Nephron progenitor cell (in vitro differentiated cells): ENCODE measurements at places on chromosomes 11 and 22.

GRCh38 chr11:106231591-106231990, 154.1 kb downstream of the AASDHPPT start:
- DNase-seq, result no peak

DNA sequence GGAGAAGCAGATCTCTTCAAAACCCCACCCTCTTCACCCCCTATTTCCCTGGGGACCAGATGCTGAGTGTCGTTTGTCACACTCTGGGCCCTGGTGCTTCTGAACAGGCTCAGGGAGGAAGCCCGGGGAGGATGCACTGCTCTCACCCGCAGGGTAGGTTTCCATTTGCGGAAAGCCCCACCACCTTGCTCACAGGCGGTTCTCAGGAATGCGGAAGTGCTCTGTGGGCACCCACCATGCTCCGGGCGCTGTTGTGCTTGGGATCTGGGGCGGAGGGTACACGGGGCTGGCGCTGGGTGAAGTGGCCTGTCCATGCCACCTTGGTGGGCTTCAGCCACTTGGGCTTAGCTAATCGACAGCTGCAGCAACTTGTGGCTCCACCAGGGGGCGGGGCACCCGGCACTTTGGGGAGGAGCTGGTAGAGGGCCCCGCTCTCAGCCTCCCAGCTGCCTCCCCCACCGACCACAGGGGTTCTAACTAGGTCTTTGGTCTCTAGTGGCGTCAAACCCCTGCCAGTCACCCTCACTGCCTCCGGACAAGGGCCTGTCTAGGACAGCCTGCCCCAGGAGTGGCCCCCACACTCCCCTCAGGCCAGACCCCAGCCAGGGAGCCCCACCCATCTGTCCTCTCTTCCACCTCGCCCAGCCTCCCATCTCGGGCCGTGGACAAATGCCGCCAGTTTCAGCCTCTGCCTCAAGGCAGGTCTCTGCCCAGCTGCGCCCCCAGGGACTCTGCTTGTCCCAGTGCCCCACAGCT, 7.4 kb downstream of the NDUFV1 start:
- DNase-seq, result peak; percentile 84

DNA sequence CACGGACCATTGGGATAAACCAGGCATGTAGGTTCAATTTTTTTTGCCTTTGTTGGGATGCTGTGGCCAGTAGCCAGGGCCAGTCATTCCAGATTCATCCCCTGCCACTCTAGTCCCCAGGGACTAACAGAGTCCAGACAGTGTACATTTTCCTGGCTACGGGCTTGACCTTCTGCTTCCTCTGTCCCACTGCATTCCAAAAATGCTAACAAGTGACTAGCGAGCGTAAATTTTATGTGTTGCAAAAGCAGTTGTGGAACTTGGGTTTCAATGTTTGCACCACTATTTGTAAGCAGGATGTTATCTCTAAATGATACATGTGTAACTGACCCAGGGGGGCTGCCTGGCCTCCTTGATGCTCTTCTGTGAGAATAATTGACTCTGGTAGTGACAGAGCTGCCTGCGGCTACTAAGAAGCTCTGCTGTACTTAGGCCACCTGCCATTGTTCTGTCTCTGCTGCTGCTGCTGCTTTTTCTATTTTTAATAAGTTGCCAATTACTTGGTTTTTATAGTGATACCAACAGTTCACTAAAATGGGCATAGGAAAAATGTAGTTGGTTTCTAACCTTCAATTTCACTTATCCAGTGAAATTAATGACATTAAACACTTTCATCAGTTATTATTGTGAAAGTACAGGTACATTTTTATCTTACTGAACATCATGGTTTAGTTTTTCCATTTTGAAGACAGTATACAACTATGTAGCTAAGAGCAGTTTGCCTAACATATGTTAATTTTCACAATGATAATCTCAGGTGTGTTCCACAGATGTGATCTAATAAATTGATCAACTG, 26.8 kb downstream of the TNRC6B start:
- peak; percentile 21 for DNase-seq

GRCh38 chr11:80559942-80560341, 1119.1 kb upstream of the TENM4 start:
- DNase-seq, result no peak

GRCh38 chr11:108672113-108672512, 7.2 kb downstream of the DDX10 start:
- DNase-seq, result no peak

DNA sequence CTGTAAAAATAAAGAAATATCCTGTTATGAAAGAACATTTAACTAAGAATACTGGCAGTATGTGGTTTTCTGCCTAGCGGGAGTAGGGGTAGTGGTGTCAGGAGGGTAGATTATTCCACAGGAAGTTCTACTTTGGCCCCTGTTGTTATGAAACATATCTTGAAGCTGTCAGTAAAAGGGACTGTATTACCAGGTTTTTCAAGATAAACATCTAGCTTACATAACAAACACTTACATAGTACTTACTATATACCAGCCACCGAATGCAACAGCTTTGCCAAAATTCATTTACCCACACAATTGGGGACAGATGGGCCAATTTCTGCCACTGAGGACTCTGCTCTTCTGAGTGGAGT, 3.7 kb downstream of the TMEM123 start:
- DNase-seq, result no peak

- DNase-seq, result no peak
These were observed 276.5 kb downstream of the ETS1 start for GRCh38 chr11:128310676-128311445.

- no peak for DNase-seq
These were observed 530.2 kb downstream of the SOX6 start for GRCh38 chr11:15825976-15826650.

- DNase-seq, result no peak
These were observed 14.1 kb upstream of the WNT7B start for GRCh38 chr22:45991098-45991497.

DNA sequence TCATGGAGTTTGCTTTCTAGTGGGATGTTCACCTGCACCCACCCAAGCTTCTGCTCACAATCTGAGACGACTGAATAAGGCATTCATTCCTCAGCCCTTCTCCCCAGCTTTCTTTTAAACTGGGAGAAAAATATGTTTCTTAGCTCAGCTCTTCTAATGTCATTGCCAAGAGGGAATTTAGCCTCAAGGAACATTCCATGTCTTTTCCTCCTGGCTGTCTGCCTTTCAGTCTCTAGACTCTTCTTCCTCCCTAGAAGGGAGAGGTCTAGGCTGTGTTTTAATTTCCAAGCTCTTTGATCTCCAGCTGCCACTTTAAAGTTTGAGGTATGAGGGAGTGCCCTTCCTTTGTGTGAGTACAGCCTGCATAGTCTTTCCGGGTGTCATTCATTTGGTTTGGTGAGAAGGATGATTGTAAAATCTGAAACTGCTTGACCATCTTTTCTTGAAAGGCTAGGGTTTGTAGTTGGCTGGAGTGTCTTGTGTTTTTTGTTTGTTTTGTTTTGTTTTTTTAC, 11.7 kb upstream of the HTATIP2 start:
- DNase-seq, result no peak

GRCh38 chr22:36577019-36577418, 48.1 kb upstream of the EIF3D start:
- no peak for DNase-seq

GRCh38 chr11:124953753-124954589, at the start of gene CCDC15:
Gene CCDC15 (plus strand): TSS chr11:124954202. CDS start chr11:124954733, 531 bp downstream.
- peak; percentile 96 for DNase-seq

DNA sequence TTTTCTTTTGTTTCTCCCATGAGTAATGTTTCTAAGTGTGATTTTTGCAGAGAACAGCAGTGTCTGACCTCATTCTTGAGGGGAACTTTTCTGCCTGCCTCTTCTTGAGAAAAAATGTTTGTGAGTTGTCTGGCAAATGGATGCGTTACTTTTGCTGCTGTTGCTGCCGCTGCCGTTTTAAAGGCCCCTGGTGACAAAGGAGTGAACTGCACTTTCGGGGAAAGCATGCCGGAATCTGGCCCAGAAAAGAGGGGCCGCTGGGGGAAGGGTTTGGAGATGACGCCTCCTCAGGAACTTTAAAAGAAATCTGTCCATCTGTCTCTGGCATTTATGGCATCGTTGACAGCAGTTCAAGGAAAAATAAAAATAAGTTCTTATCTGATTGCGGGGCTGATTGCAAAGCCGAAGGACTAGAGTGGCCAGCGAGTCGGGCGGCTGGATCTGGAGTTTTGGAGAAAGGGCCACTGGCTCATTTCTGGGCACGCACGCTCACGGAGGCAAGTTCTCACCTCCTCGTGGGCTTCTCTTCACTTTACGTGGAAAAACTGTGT, 16.5 kb downstream of the ZBTB16 start:
- peak; percentile 69 for DNase-seq

- no peak for DNase-seq
These were observed 33.4 kb upstream of the LYVE1 start for GRCh38 chr11:10601837-10602236.

DNA sequence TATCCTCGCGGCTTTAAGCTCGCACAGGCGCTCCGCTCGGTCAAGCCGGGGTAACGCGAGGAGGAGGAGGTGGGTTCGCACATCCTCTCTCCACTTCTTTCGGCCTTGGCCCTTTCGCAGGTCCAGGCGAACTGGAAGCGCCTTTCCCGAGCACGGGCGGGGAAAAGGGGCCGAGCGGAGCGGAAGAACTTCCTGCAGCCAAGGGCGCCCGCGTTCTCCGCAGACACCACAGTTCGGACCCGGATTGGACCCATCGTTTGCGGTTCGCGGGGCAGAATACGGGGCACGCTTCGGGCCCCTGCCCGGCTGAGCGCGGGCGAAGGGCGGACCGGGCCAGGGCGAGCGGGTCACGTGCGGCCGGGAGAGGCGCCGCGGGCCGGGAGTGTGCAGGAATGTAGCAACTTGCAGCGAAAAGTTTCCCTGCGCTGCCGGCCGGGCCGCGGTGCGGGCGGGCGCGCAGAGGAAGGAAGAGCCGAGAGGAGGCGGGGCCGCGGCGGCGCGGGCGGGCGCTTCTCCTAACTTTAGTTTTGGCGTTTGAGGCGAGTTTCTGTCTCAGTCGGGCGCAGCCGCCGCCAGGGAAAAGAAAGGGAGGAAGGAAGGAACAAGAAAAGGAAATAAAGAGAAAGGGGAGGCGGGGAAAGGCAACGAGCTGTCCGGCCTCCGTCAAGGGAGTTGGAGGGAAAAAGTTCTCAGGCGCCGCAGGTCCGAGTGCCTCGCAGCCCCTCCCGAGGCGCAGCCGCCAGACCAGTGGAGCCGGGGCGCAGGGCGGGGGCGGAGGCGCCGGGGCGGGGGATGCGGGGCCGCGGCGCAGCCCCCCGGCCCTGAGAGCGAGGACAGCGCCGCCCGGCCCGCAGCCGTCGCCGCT, at the start of gene YAP1:
YAP1 (plus strand) TSS at position 552 of the 865 bp plus-strand sequence. CDS start 402 bp downstream, outside the sequence.
- peak; percentile 91 for DNase-seq

- peak; percentile 88 for DNase-seq
These were observed 19.9 kb downstream of the CARS1 start for GRCh38 chr11:3037040-3037944.

DNA sequence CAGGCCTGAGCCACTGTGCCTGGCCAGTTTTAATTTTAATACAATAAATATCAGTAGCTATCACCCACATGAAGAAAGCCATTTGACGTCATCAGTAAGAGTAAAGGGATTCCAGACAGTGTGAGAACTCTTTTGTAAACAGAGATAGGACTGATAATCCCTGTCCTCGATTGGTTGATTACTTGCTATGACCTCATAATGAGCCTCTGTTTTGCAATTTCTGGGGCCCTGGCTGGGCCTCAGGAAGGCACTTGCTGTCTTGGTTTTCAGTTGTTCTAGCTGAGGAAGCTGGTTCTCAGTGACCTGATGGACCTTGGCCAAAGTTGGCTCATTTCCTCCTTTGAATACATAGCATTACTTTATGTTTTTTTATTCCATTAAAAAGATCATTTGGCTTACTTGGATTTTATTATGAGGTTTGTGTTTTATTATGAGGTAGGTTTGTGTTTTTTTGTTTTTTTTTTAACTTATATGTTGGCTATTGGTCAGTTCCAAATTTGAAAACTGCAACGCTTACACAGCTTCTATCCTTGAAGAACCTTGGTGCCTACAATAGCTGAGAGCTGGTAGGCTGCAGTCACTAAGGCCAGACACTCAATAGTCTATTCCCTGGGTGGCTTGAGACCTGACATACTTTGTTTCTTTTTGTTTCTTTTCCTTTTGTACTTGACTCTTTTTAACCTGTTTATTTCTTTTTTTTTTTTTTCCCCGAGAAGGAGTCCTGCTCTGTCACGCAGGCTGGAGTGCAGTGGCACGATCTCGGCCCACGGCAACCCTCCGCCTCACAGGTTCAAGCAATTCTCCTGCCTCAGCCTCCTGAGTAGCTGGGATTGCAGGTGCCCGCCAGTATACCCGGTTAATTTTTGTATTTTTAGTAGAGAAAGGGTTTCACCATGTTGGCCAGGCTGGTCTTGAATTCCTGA, 20.0 kb downstream of the MARK2 start:
- DNase-seq, result no peak

- no peak for DNase-seq
These were observed 406.8 kb downstream of the ETS1 start for GRCh38 chr11:128180441-128181087.

DNA sequence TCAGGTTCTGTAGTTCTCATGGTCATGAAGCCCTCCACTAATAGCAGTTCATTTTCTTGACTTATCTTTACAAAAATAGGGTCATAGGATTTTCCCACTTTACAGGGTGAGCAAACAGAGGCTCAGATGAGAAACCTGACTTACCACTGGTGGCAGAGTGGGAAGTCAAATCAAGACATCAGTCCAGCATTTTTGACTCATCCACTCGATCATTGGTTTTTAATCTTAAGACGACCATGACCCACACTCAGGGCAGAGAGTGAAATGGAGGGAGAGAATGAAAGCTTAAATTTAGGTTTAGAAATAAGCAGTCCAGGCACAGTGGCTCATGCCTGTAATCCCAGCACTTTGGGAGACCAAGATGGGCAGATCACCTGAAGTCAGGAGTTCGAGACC, 42.1 kb downstream of the RTL6 start:
- no peak for DNase-seq

- DNase-seq, result no peak
These were observed 7.8 kb downstream of the LARGE2 start for GRCh38 chr11:45930031-45930794.

DNA sequence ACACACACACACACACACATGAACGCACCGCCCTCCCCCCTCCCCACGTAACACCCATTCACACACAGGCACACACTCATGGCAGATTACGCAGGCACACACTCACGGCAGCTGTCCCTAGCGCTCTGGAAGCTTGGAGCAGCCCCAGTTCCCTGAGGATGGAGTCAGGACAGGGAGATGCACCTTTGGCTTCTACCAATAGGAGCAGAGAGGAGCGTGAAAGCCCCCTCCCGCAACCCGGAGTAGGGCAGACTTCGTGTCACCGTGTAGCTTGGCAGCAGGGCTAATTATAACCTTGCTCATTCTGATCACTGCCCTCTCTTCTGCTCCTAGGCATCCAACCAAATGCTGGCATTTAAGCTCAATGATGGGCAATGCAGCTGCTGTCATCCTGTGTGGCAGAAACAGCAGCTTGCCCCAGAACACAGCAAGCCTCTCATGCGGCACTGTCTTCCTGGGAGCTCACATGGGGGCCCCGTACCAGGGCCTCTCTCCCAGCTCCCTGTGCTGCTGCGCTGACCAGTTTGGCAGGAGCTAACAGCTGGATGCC, 31.9 kb downstream of the ANKK1 start:
- DNase-seq, result no peak
